Stimulated activated CD8-positive, alpha-beta memory T cell treated with anti-CD3 and anti-CD28 coated beads, Interleukin-7, amount 100 ng/mL, for 1 hour (primary cell): ENCODE measurements at places on chromosomes 7 and 10.

DNA sequence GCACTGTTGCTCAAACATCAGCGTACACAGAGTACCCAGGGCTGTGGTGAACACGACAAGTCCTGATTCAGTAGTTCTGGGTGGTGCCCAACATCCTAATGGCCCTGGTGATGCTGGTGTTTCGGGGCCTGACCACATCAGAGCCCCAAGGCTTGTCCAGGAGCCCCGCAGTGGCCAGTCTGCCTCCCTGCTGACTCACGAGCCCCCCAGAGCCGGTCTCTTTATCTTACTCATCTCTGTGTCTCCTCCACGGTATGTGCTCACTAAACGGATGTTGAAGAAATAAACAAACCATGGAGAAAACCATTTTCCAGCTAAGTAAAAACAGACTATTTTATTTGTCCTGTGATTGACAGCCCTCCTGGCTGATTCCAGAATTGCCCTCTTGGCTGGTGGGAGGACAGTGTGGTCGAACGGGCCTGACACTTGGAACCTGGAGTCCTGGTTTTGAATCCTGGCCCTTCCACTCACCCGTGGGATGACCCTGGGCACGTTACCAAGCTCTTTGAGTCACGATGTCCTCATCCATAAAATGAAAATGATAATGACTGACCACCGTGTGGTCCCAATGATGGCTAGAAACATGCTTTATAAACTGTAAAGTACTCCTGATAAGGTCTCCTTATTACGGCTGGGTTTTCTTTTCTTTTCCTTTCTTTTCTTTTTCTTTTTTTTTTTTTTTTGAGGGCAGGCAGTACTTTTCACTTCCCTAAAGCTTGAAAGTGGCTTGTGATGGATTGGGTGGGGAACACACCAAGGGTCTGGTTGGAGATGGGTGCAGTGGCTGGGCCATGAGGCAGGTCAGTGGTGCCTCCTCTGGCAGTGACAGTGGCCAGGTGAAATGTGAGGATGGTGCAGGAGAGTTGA is 5.7 kb downstream of the HIP1 start:
- no peak for DNase-seq

DNA sequence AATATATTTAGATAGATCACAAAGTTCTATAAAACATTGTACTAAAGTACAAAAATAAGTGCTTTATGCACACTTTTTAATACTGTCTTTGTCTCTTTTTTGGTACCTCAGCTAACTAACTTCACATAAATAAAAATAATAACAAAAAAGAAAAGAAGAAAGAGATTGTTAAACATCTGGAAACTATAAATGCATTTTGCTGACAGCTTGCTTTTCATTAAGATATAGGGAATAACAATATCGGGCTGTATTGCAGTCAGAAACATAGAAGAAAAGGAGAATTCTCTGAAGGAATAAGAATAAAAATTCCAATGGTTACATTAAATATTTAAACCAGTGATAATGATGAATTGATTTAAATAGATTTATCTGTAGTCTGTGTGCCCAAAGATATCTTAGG is 59.9 kb downstream of the ASAH2B start:
- DNase-seq = no peak

DNA sequence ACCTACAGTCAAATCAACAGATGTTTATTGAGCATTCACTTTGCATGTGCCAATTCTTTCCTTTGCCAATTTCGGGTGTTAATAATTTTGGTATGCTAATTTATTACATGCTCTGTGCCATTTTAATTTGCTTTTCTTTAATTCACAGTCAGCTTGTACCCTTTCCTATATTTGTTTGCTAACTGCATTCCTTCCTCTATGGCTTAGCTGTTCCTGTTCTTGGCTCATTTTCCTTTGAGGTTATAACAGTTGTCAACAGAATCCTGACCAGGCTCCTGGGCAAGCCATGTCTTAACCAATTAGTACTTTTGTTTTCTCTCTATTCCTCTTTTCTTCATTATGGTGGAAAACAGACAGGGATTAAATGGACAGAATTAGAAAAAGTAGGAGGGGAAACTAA is 73.6 kb upstream of the RPA3 start:
- no peak for DNase-seq

DNA sequence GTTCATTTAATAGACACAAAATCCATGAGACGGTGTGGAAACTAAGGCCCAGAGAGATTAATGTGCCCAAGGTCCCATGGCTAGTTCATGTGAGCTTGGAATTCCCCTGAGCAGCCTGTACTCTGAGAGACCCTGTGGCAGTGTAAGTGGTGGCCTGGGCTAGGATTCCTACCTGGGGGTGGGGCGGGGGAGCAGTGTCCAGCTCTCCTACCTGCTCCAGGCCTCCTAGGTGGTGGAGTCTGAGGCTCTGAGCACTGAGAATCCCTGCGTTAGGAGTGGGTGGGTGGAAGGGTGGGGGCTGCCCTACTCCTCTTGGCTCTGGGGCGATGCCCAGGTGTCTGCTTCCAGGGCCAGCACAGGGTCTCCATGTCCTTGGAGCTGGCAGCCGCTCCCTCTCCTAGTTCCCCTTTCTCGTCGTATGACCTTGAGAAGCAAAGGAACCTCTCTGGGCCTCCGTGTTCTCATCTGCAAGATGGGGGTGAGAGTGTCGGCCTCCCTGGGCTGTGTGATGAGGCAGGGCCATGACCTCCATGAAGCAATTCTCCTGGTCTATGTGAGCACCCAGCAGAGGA is 2.5 kb downstream of the SNCG start:
- no peak for DNase-seq

GRCh38 chr7:132078891-132079735 is 497.2 kb downstream of the PLXNA4 start:
- DNase-seq = no peak

DNA sequence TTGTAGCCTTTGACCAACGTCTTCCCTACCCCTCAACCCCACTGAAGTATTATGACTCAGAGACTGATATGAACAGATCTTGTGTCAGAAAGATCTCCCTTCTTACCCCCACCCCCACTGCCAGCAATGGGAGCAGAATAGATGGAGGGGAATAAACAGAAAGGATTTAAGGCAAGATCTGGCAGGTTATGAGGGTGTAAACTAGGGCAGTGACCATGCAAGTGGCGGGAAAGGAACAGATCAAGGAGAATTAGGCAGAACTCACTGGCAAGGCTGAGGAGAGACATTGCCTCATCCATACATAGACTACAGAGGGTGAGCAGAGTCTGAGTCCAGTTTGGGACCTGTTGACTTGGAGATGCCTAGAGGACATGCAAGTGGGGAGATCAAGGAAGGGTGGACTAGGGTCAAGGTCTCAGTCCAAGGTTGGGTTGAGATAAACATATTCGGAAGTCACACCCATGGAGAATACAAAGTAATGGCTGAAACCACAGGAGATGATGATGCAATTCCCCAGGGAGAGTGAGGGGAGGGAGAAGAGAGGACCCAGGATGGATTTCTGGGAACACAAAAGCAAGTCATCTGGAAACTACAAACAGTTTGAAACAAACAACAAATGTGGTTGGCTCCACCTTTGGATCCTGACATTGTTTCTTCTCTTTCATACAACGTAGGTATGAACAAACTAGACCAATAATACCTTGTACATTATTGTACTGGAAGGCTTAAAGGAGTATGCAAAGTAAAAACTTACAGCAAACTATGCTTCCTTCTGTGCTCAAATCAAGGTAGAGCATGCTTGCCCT is 44.9 kb upstream of the IL6 start:
- no peak for DNase-seq

DNA sequence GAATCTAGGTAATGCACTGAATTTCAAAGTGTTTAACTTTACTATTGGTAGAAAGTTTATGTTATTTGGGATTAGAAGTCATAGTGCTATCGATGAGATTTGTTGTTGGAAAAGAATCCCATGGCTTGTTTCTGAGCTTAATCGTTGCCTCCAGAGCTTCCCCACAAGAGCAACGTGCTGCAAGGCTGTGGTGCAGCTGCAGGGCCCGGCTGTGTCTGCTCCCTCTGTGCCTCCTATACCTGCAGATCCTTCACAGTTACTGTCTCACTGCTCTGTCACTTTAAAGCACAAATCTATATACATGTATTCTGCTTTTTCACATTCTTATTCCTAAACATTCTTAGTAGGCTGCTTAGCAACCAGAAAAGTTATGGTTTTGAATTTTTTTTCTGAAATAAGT is 826.6 kb upstream of the COBL start:
- no peak for DNase-seq

DNA sequence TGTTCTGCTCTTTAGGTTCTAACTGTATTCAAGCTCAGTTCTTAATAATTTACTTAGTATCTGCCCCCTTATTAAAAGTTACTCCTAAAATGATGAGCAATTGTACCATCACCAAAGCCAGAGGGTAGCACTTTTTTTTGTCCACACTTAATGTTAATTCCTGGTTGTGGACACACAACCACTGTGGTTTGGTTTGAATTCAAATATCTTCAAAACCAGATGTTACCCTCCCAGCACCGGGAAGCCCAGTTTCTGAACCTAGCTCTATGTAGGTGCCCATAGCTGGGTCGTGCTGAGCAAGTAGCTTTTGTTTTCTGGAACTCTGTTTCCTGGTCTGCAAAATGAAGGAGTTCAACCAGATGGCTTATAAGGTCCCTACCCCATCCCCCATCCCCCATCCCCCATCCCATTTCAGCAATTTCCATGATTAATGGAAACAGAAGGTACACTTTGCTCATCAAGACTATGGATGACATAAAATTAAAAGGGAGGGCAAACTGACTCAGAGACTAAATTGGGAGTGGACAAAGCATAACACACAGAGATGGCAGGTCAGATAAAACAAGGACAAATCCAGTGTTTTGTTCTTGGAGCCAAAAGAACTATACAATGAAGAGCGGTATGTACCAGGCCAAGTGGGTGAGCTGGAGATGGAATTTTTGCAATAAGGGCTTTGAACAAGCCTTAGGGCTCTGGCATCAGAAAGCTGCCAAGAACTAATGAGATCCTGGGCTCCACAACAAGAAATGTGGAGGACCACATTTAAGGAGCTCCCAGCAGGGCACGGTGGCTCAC is 56.7 kb downstream of the DLG5 start:
- no peak for DNase-seq

GRCh38 chr10:107126512-107127065 is 37.9 kb downstream of the SORCS1 start:
- no peak for DNase-seq

DNA sequence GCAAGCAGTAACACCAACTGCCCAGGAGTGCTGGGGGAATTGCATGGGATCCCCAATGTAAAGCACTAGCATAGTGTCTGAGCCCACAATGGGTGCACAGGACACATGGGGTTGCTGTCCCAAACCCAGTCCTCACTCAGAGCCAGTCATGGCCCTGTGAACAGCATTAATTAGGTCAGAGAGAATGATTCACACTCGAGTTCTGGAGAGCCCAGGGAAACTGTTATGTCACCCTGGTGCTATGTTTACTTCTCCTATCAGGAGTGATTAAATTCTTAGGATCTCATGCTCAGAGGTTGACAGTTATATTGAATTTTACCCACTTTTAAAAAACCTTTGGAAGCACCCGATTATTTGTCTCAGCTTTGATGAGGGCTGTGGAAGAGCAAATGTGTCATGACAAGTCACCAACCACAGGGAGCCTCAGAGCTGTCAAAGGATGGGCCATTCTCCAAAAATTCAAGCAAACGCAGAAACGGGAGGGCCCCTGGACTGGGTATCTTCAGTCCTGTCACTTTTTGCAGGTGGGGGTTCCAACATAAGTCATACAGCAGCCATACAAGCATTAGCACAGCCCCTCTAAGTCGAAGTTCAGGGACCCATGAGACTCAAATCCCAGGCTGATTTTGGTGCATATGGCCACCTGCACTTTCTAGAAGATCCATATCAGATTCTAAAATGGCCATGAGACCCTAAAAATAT is 1.3 kb upstream of the RASSF4 start:
- DNase-seq = no peak

DNA sequence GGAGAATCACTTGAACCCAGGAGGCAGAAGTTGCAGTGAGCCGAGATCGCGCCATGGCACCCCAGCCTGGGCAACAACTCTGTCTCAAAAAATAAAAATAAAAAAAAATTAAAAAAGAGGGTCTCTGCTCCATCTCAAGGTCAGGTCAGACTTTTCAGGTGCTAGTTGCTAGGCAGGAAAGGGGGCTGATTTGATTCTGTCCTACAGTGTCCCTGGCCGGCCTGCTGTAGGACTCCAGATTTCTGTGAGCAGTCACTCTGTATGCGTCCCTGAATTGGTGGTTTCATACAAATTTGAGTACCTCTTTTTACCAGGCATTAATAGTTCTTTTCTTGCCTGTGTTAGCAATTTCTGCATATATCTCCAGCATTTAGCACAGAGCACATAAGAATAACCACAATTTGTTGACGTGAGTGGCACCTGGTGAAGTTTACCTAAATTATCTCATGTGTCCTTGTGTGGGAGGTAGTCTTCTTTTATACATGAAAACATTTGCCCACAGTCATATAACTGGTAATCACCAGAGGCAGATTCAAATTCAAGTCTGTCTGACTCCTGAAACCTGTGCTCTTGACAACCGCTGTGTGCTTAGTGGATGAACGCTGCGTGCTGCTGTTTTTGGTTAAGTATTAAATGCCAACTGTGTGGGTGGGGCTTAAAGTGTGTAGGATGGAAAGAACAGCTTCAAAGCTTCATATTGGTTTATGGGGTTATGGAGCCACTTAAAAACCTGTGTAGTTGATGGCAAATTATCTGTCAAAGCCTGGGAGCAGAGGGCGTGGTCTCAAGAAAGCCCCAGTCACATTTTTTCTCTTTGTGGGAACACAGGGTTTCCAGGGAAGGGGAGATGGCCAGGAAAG is 3.2 kb upstream of the ZNF775 start:
- DNase-seq = no peak

DNA sequence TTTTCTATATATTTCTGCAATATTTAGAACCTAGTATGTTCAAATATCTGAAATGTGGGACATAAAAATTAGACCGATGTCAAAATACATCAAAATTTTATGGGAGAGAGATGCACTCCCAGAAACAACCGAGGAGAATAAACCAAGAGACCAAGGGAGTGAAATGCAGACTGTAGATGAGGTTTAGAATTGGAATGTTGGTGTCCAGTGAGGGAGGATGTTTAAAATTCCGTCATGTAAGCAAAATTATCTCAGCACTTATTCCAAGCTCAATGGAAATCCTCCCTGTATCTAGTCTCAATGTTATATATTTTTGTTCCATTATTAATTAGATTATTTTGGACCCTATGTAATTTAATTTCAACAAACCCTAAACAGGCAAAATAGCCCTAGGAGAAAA is 61.9 kb upstream of the MAGI2 start:
- DNase-seq = no peak

GRCh38 chr10:65719790-65720189 is 1206.0 kb upstream of the LRRTM3 start:
- no peak for DNase-seq

- DNase-seq = no peak
These were observed 20.4 kb upstream of the PIK3AP1 start for GRCh38 chr10:96740579-96741281.

DNA sequence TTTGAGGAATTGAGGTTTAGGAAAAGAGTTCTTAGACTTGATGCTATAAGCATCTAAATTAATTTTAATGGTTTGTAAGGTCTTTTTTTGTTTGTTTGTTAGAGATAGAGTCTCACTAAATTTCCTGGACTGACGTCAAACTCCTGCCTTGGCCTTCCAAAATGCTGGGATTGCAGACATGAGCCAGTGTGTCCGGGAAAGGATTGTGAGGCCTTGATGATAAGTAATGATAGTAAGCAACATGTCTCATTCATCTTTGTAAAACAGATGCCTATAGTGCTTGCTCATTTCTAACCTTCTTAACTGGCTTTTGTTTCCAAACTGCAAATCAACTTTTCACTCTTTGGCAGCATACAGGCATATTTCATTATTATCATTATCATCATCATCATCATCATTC is 176.0 kb upstream of the KCND2 start:
- no peak for DNase-seq

- DNase-seq = no peak
These were observed 41.4 kb downstream of the LRRC20 start for GRCh38 chr10:70341016-70341415.

- no peak for DNase-seq
These were observed 53.5 kb downstream of the ABLIM1 start for GRCh38 chr10:114604357-114605130.
